ENCODE measurements at places on chromosomes 7 and 10.
A peak's percentile ranks its signal among the peaks of the same experiment; 100 is the strongest.

GRCh38 chr10:112593023-112593422 is 146.0 kb downstream of the VTI1A start:
- no peak for DNase-seq

- DNase-seq, result no peak
Observed at GRCh38 chr7:55185941-55186609, 167.3 kb downstream of the EGFR start.

DNA sequence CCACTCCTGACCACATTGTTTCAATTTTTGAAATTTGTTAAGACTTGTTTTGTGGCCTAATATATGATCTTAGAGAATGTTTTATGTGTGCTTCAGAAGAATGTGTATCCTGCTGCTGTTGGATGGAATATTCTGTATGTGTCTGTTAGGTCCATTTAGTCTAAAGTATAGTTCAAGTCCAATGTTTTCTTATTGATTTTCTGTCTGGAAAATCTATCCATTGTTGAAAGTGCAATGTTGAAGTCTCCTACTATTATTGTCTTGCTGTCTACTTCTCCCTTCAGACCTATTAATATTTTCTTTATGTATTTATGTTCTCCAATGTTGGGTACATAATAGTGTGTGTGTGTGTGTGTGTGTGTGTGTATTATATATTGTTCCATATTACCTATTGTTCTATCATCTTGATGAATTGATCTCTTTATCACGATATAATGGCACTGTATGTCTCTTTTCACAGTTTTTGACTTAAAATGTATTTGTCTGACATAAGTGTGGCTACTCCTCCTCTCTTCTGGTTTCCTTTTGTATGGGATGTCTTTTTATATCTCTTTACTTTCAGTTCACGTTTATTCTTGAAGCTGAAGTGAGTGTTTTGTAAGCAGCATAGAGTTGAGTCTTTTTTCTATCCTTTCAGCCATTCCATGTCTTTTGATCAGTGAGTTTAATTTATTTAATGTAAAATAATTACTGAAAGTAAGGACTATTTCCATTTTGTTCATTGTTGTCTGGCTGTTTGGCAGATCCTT is 61.3 kb downstream of the AKR1D1 start:
- no peak for DNase-seq

GRCh38 chr10:3689871-3690510 is 95.0 kb downstream of the KLF6 start:
- no peak for DNase-seq

DNA sequence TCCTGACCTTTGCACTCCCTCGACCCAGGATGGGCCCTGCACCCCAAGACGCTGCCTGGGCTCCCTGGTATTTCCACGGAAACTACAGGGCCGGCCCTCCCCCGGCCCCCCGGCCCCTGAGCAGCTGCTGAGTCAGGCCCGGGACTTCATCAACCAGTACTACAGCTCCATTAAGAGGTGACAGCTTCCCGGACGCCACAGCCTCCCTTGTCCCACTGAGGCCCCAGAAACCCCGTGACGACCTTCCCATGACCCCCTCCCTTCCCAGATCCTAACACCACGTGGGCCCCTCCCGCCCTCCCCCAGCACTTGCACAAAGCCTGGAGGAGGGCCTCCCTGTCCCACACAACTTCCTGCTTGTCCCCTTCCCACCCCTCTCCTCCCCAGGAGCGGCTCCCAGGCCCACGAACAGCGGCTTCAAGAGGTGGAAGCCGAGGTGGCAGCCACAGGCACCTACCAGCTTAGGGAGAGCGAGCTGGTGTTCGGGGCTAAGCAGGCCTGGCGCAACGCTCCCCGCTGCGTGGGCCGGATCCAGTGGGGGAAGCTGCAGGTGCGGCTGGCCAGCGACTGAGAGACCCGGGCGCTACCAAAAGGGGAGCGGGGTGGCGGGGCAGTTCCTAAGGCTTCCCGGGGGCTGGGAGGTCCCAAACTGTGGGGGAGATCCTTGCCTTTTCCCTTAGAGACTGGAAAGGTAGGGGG is 5.7 kb downstream of the NOS3 start:
- no peak for DNase-seq

- no peak for DNase-seq
Observed at GRCh38 chr10:89702121-89702480, 711 bp downstream of the KIF20B start.

DNA sequence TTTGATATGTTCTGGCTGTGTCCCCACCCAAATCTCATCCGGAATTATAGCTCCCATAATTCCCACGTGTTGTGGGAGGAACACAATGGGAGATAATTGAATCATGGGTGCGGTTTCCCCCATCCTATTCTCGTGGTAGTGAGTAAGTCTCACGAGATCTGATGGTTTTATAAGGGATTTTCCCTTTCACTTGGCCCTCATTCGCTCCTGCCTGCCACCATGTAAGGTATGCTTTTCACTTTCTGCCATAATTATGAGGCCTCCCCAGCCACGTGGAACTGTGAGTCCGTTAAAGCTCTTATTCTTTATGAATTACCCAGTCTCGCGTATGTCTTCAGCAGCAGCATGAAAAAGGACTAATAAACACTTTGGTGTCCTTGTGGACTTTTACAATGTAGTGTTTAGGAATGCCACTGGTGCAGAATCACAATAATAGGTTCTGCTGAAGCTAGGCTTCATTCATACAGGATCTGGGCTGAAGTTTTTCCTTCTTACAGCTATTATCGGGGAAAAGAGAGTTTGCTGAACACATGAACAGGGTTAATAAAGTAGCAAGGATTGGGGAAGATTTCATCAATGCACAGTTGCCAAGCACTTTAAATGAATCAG is 74.3 kb downstream of the CPED1 start:
- no peak for DNase-seq

DNA sequence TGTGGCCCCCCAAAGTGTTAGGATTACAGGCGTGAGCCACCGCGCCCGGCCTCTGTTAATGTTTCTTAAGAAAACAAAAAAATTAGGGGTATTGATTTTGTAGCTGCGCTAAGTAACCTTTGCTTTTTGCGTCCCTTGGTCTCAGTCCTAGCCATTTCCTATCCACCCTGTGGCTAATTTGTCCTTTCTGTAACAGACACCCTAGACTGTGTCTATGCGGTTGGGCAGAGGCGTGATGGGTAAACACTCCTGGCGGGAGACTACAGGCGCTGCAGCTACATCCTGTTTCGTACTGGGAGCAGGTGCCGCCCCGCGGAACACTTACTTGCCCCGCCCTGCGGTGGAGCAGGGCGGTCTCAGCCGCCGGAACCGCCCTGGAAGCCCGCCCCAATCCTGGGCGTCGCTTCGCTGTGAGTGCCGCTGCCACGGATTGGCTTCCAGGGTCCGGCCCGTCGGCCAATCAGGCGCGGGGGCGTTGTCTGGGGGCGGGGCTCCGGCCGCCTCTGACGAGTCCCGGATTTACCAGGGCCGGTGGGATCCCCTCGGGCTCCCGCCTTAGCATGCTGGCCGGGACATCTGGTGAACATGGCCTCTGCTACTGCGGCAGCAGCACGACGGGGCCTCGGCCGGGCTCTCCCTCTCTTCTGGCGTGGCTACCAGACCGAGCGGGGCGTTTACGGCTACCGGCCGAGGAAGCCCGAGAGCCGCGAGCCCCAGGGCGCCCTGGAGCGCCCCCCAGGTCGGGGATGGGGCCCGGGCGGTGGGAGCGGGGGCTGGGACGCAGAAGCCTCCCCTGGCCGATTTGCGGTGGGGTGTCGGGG is at the start of gene DHTKD1:
DHTKD1 (plus strand) TSS at position 506 of the 821 bp plus-strand sequence; CDS start at position 586, 80 bp downstream.
- peak; percentile 97 for DNase-seq

GRCh38 chr7:150978126-150978789 is at the start of gene KCNH2:
TSS of gene KCNH2 (minus strand) at chr7:150978321. CDS start at chr7:150977913, 408 bp downstream.
- no peak for DNase-seq

- DNase-seq, result no peak
Observed at GRCh38 chr10:125261491-125262186, 101.3 kb upstream of the CTBP2 start.

- DNase-seq, result no peak
Observed at GRCh38 chr10:94286901-94287300, 75.8 kb downstream of the NOC3L start.

DNA sequence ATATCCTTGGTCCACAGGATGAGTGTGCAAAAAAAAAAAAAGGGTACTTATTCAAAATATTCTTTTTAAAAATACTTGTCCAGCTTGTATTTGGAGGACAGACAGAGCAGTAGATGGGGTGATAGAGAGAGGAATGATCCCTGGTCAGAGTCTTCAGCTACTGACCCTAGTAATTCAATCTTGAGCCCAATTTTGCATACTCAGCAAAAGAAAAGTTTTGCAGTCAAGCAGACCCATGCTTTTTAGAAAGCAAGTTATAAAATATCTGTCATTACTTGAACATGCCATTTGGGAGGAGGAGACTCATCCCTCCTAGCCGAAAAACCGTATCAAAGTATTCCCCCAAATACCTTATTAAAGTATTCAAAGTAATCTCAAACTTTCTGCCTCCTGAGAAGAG is 585.0 kb downstream of the KCNMA1 start:
- no peak for DNase-seq

- DNase-seq, result no peak
Observed at GRCh38 chr10:67779465-67780203, 58.4 kb downstream of the DNAJC12 start.

DNA sequence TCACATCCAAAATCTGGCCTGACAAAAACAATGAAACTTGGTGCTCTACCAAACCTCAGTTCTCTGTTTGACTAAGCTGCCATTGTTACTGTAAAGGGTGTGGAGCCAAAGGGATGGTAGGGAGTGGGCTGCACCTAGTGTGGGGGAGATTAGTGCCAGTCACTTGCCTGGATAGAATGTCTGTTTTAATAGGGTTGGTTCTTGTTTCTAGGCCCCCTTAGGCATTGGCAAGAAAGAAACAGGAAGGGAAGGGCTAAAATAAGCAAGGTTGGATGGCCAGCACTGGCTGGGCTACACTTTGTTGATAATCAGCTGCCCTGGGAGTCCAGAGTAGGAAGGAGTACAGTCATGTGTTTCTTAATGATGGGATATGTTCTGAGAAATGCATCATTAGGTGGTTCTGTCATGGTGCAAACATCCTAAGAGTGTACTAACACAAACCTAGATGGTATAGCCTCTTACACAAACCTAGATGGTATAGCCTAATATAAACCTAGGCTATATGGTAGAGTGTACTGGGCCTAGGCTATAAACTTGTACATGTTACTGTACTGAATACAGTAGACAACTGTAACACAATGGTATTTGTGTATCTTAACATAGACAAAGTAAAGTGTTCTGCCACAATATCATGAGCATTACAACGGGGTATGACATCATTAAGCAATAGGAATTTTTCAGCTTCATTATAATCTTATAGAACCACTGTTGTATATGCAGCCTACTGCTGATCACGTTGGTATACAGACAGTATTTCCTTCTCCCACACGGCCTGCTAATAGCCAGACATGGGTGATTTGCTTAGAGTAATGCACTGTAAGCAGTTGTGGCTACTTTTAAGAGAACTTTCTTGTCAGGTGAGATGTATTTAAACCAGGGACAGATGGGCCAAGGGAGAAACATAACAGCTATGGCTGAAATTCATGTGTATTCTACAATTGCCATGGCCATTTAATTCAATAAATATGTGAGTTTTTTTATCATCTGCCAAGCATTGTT is 15.4 kb downstream of the BBIP1 start:
- no peak for DNase-seq

DNA sequence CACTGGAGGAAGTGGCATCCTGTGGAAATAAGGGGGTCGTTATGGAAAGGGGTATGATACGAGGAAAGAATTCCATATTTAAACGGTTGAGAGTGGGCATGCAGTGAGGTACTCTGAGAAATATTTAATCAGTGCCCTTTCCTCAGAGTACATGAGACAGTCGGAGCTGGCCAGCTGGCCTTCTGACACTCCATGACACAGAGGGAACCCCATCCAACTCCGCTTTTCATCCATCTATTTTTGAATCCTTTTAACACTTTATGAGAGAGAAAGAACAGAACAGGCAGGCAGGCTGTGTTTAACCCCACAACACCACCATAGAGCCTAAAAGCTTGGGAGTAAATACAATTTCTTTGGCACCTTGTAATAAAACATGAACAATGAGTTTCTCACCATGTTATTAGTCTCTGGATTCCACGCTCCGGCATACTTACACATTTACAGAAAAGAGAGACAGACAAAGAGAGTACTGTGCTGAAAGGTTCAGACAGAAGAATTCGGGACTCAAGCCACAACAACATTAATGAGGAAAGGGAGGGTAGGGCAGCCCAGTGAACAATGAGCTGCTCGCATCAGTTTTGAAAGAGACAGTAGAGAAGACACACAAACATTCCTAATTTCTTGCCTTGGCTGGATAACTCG is 124.2 kb upstream of the PDLIM1 start:
- no peak for DNase-seq

GRCh38 chr10:43905512-43906236 is 257.0 kb upstream of the ZNF32 start:
- DNase-seq, result no peak

DNA sequence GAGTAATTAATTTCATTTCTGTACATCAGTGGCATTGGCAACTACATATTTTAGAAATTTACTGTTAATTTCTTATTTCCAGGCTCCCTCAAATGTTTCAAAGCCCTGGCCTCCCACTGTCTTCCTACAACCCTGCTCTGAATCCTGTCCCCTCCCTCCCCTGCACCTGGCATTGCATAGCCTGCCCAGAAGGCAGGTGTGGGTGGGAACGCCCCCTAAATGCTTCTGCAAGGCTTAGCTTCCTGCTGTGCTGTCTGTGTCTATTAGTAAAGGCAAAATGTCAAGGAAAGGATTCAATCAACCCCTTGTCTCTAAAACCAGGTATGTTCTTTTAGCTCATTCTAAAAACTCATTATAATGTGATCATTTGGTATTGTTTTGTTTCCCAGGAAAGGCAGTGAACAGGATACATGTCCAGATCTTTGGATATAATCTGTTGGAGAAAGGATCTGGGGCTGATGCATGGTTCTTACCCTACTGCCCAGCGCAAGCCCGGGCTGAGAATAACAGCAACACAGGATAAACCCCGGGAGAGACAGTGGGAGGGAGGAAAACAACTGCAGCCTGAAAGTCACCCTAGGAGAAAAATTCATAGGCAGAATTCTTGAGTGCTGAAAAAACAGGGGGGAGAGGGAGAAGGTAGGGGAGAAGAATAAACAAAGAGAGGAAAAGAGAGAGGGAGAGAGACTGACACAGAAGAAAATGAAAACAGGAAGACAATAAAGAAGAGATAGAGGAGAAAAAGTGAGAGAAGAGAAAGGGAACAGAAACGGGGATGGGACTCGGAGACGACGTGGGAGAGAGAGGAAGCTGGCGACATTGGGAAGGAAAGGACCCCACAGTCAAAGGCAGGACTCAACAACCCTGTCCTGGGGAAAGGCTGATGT is 589 bp downstream of the ZNF488 start:
- no peak for DNase-seq

DNA sequence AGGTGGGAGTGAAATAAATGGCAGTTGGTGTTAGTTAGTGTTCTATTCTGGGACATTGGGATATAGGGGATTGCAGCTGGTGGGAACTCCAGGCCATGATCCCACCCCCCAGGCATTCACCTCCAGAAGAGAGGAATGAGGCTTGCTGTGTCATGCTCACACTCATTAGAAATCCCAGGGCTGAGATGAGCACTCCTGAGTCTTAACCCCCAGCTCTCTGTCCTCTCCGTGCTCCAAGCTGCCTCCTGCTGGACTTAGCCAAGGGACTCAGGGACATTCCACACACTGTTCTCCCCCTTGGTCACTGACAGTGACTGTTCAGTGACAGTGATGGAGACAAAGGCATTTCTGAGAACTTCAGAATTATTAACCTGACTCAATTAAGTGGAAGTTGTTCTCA is 21.5 kb downstream of the CYP26A1 start:
- DNase-seq, result no peak
